ENCODE measurements at places on chromosomes 12 and 14.

GRCh38 chr14:85416771-85417170, 113.2 kb upstream of the FLRT2 start:
- DNase-seq: no peak

DNA sequence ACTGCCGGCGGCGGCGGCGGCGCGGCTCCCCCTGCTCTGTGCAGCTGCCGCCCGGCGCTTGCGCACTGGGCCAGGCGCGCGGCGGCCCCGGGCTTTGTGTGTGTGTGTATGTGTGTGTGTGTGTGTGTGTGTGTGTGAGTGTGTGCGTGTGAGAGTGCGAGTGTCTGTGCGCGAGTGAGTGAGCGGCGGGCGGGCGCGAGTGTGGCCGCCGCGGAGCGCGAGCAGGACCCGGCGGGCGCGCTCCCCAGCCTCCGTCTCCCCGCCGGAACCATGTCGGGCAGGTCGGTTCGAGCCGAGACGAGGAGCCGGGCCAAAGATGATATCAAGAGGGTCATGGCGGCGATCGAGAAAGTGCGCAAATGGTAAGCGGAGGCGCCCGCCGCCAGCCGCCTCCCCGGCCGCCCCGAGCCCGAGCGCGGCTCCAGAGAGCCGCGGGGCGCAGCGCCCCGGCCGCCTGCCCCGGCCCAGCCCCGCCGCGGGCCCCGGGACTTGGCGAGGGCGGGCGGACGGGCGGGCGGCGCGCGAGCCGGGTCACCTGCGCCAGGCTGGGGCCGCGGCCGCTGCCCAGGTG, at the start of gene BCL7A:
Gene BCL7A, plus strand, starts transcription at position 63 of the 571 bp plus-strand sequence. Its CDS starts 208 bp downstream, at position 271.
- DNase-seq: no peak

DNA sequence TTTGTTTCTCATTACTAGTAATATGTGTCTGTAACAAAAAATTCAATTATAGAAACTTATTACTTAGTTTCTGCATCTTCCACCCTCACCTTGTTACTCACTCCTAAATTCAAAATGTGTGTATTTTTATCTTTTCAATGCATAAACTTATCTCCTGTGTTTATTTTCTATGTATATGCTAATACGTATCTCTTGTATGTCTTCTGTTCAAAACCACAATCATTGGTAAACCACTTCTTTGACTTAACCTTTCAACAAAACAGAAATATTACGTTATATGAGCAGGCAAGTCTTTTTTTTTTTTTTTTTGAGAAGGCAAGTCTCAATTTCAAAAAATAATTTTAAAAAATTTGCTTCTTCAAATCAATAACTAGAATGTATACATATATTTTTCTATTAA, 39.2 kb upstream of the RPH3A start:
- no peak for DNase-seq

- DNase-seq: peak; percentile 11
Observed at GRCh38 chr12:6688543-6688998, 604 bp downstream of the ZNF384 start.
